ENCODE measurements at places on chromosomes 12 and 14.

GRCh38 chr12:98420461-98420860, 94.9 kb upstream of the TMPO start:
- no peak for DNase-seq

DNA sequence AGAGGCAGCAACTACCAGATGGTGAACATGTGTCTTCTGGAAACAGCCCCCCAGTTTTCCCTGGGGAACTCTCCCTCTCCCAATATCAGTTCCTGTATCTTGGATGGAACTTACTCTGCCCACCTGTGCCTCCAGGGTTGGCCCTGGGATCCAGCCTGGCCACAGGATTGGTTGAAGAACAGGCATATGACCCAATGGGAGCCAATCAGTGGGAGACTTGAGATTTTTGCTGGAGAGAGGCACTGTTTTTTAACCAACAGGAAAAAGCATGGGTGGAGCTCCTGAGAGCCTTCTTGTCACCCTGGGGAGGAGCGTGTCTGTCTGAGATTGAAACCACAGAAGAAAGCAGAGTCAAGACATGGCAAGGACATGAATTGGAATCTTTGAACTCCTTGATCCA, 33.6 kb upstream of the COX6A1 start:
- DNase-seq, result no peak

DNA sequence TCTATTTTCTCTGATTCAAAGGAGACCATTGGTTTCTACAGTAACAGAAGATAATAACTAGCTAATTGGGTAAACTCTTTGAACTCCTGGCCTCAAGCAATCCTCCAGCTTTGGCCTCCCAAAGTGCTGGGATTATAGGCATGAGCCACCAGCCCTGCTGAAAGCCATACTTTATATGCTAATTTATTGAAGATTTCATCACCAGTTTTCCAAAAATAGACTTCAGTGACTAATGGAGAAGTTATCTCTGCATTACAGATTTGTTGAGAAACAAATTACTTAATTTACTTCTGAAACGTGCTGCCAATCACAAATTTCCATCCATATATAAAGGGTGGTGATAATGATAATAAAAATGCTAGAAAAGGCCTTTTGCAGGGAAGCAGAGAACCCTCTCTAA, 1758.1 kb upstream of the SEL1L start:
- no peak for DNase-seq

DNA sequence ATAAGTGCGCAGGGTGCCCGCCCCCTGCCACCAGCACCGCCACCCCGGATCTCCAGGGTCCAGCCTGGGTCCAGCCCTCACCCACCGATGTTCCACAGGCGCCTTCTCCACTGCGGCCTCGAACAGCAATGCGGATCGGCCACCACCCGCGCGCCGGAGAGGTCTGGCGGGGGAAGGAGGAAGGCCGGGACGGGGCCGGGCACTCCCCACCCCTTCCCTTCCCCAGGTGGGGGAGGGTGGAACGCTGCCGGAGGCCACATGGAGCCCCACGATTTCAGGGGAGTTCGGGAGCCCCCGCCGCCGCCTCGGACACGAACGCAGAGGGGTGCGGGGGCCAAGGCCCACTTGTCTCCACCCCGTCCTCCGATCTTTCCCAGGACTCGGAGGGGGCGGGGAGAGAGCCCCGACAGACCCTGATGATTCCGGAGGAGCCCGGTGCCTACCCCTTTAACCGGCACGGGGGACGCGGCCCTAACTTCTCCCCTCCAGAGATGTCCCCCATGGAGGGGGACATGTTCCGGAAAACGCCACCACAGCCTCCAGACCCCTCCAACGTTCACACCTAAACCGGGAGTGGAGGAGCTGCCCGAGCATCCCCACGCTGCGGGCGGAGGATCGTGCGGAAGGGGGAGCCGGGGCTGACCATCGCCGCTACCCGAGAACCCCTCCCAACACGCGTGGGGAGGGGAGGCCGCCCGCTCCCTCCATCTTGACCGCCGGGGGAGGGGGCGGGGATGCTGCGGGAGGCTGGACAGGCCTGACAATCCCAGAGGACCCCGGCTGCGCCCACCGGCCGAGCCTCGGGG, 1.1 kb downstream of the ATXN2 start:
- peak; percentile 72 for DNase-seq

GRCh38 chr12:47376927-47377326, 297.2 kb upstream of the AMIGO2 start:
- DNase-seq, result no peak

All from K562 (cell line).